ENCODE measurements at places on chromosomes 7 and 10. TPM values are rescaled to one million over a fixed set of nuclear protein-coding genes. Genes with fewer than 3 reads are reported as not detected.

Gene SCRN1
- 27.8 TPM for total RNA-seq

Gene PSMA2
- total RNA-seq = 96.6 TPM

DNA sequence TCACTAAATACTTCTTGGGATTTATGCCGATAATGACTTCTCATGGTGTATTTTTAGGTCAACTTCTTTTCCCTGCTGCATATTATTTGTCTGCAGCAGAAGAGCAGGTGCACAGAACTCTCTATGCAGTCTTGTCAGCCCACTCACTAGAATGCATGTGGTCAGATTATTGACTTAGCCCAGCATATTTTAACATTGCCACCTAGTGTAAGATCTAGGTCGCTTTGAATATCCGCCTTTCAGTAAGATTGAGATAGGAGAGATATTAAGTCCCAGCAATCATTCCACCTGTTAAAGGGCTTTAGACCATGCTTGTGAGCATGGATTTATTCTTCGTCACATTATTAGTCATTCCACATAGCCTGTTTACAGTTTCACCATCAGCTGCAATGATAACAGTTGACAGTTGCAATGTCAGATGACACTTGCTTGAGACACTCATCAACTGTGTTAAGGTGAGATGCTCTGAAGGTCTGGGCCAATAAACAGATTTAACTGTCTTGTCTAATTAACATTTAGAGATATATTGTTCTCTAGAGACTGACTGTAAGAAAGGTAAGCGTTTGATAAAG lies 491.7 kb downstream of the ARL4A start:
- no peak for DNase-seq

DNA sequence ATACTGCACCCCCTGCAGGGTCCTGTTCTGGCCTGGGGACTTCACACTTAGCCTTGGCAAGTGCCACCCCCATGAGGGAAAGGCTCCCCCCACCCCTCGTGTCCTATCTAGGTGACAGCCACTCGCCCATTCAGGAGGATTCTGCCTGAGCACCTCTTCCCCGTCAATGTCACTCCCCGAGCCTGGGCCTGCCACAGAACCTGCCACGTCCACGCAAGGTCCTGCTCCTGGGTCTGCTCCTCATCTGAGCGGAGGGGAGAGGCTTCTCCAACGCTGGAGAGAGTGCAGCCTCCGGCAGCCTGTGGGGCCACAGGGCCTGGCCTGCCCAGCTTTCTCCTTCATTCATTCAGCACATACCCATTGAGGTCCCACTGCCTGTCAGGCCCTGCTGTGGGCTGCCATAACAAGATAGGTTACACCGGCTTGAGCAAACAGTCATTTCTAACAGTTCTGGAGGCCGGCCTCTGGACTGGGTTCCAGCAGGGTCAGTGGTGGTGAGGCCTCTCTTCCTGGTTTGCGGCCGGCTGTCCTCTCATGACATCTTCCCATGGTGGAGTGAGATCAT lies 92.0 kb upstream of the RET start:
- DNase-seq = no peak

GRCh38 chr7:4612939-4613841 lies 68.9 kb upstream of the FOXK1 start:
- DNase-seq = no peak

DNA sequence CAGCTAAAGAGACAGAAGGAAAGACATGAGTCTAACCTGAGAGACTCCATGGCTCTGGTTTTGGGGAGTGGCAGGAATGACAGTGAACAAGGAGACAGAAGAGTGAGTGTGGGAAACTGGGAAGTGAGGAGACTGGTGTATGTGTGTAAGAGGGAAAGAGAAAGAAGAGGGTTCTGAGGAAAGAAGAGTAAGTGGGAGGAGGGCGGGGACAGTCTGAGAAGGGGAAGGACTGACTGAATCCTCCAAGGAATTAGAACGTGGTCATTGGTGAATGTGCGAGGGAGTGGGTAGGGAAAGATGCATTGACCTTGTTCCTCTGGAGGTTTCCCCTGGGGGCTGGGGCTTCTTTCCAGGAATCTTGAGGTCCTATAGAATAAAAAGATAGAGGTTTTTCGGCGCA lies 26.6 kb downstream of the WNT8B start:
- no peak for DNase-seq

DNA sequence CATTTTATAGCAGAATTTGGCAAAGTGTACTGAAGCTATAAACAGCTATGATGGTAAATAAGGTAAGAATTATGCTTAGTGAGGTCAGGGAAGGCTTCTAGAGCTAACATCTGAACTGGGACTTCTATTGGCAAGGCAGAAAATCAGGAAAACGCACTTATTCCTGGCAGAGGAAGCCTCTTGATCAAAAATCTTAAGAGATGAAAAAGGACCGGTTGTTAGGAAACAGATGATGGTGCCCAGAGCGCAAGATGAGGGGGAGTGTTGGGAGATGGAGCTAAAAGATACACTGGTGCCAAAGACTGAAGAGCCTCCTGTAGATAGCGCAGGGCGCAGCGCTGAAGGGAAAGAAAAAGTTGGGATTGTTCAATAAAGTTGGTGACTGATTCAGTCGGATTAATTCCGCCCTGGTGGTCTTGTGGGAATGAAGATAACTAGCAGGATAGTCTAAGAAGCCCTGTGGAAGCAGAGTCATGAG lies 550 bp upstream of the CALU start:
- DNase-seq = no peak

GRCh38 chr10:133211141-133211830 lies 18.7 kb upstream of the UTF1 start:
- no peak for DNase-seq

DNA sequence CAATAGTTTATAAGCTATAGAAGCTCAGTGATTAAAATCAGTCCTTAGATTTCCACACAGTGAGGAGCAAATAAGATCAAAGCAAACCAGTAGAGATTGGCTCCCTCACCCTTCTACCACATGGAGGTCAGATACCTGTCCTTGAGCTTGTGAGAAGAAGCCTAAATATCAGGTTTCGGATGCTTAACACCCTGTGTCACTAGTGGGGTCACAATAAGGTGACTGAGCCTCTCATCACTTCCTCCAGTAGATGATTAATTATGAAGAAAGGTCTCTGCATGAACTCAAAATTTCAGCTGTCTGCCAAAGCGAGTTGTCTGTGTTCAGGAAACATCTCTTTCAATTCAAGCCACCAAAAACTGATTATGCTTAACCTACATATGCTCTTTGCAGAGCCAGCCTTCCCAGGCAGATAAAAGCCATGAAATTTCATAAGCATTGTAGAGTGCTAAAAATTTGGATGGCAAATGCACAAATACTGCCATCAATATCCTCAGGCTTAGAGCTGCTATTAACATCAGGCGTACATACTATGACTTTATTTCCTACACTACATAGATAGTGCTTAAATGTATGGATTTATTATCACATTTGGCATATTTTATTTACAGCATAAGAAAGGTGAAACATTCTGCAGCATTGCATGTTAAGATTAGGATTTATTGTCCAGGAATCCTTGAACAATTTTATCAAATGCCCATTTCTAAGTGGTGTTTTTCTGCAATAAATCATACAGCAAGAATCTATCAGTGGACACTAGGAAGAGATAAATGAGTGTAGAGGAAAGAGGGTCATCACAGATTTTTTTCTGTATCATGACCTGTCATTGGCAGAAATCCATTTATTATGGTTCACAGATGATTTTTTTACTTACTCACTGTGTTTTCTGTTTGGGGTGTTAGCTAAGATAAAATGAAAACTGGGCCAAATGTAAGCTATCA lies 285.1 kb upstream of the SP8 start:
- no peak for DNase-seq

GRCh38 chr10:64148607-64149006 lies 627.4 kb downstream of the REEP3 start:
- DNase-seq = no peak
